Aorta (tissue), 5 donors: ENCODE measurements at places on chromosomes 1 and 21.
A peak's percentile ranks its signal among the peaks of the same experiment; 100 is the strongest.

GRCh38 chr1:229248821-229249817, 21.8 kb upstream of the RAB4A start:
- no peak for DNase-seq

DNA sequence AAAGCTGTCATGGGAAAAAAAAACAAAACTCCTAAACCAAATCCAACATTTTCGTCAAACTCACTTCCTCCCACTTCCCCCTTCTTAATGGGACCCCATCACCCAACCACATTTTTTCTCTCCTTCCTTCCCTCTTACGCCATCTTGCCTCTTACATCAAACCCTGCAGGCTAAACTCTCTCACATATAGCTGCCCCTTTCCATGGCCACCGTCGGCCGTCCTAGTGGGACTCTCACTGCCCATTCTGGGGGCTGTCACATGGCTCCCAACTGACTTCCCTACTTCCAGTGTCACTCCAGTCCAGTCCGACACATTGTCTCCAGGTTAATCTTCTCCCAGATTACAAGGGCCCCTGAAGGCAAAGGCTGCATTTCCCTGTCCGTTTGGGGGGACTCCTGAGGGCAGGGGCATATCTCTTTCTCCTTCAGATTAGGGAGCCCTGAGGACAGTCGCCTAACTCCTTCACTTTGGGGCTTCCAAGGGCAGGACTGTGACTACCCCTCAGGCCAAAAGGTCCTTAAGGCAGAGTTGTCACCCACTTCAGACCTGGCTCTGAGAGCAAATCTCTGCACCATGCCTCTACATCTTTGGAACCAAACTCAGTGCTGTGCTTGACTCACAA, 658 bp downstream of the UBXN11 start:
- DNase-seq, result no peak

- no peak for DNase-seq
Measured at GRCh38 chr1:82923931-82924330, 1075.0 kb downstream of the TTLL7 start.

- no peak for DNase-seq
Measured at GRCh38 chr1:39115271-39116110, 89.0 kb upstream of the MACF1 start.

DNA sequence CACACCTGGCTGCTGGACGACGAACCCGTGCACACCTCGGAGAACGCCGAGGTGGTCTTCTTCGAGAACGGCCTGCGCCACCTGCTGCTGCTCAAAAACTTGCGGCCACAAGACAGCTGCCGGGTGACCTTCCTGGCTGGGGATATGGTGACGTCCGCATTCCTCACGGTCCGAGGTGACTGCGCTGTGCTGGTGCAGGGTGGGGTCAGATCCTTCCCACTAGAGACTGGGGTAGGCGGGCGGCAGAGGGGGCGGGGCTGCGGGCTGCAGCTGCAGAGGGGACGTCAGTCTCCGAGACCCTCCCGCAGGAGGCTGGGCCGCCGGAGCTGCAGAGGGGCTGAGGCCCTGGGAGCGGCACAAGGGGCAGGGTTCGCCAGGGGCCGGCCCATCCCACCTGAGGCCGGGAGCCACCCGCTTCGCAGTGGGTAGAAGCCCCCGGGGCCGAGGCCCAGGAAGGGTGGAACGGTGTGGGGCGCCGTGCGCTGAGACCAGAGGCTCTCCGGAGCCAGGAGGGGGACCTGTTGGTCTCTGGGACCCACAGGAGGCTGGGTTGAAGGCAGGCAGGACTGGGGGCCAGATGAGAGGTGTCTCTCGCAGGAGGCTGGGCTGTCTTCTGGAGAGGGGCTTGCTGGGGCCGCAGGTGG, 90.6 kb downstream of the TRIM11 start:
- DNase-seq, result peak; percentile 40

- DNase-seq, result no peak
Measured at GRCh38 chr1:2400950-2401649, 9.5 kb downstream of the RER1 start.
